Left kidney (tissue), 8 donors: ENCODE measurements at places on chromosomes 16 and 17. TPM values are rescaled to one million over a fixed set of nuclear protein-coding genes. Genes with fewer than 3 reads are reported as not detected.

GRCh38 chr16:84321932-84322331 is 27.3 kb downstream of the WFDC1 start:
- DNase-seq, result no peak

DNA sequence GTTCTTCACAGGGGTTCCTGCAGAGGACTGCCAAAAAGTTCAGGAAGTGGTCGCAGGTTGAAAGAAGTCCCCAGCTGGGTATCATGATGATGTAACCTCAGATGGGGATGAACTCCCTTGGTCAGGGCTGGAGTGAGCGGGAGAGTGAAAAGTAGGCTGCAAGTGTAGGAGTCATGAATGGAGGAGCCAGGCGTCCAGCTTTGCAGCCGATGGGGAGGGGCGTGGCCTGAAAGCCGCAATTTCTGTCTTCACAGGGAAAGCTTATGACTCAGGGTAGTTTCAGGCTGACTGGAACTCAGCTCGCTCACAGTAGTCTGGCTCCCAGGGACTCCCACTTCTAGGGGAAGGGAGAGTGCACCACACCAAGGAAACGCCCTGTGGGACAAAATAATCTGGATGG is 70.0 kb upstream of the HS3ST3A1 start:
- DNase-seq, result no peak

DNA sequence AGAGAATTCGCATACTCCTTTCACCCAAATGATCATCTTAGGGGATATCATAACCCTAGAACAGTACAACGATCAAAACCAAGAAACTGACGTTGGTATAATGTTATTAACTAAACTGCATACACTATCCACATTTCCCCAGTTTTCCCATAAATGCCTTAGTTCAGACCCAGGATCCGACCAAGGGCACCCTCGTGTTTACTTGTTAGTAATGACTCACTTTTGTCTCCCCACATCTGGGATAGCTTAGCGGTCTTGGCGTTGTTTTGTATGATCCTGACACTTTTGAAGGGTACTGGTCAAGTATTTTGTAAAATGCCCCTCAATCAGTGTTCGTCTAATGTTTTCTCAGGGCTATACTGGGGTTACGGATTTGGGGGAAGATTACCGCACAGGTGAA is 8.0 kb downstream of the HS3ST3A1 start:
- no peak for DNase-seq

Gene TNP2
- polyA plus RNA-seq, result not detected

Gene PPP1R1B
- 15.2 TPM for polyA plus RNA-seq

GRCh38 chr16:83913245-83913633 is 14.3 kb downstream of the MLYCD start:
- DNase-seq, result no peak

- no peak for DNase-seq
Measured at GRCh38 chr17:45709728-45710288, 74.3 kb upstream of the CRHR1 start.

DNA sequence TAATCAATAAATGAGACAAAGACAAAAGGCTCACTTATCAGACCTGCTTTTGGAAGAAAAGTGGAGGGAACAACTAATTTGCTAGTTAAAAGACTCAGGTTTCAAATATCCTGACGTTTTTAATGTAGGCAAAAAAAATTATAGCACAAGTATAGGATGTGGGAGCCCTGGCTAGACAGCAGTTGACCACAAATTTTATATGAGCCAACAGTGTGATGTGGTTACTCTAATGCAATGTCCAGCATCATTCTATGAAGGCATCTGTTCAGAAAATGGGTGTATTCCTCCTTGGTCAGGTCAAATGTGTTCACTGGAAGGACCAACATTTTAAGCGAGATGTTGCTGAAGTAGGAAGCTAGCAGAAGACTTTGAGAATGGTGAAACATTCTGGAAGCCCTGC is 237.4 kb downstream of the MAP2K6 start:
- no peak for DNase-seq

Gene STH
- not detected for polyA plus RNA-seq

Gene CCT6B
- 7.1 TPM for polyA plus RNA-seq
